ENCODE measurements at places on chromosomes 13 and 19. TPM values are rescaled to one million over a fixed set of nuclear protein-coding genes. Genes with fewer than 3 reads are reported as not detected.

Gene ZNF154
- 0.98 TPM for total RNA-seq

Gene INTS6
- 21.3 TPM for total RNA-seq

Gene ZNF814
- 4.3 TPM for total RNA-seq

Gene PEX11G
- 9.5 TPM for total RNA-seq

Gene RGS9BP
- total RNA-seq: not detected

Gene ZNF266
- total RNA-seq: 11.4 TPM
